ENCODE measurements at places on chromosomes 7 and 10. TPM values are rescaled to one million over a fixed set of nuclear protein-coding genes. Genes with fewer than 3 reads are reported as not detected.

The UCN3 gene
- total RNA-seq: not detected

DNA sequence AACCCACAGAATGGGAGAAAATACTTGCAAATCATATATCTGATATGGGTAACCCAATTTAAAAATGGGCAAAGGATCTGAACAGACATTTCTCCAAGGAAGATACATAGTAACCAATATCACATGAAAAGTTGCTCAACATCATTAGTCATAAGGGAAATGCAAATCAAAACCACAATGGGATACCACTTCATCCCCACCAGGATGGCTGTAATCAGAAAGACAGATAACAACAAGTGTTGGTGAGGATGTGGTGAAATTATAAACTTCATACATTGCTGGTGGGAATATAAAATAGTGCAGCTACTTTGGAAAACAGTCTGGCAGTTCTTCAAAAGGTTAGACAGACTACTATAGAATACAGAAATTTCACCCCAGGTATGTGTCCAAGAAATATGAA, 19.3 kb downstream of the AOC1 start:
- no peak overlapping the region for H3K27ac ChIP-seq
- H3K4me1 ChIP-seq: peaks cover 8% of the 10 kb centered on the region
- H3K36me3 ChIP-seq: no peaks in the 10 kb centered on the region
- peaks cover 32% of the 10 kb centered on the region for H3K27me3 ChIP-seq

- no peak for DNase-seq
- H3K4me3 ChIP-seq: no peak overlapping the region
- H3K27ac ChIP-seq: no peak overlapping the region
- no peaks in the 10 kb centered on the region for H3K36me3 ChIP-seq
- peaks cover 3% of the 10 kb centered on the region for H3K27me3 ChIP-seq
These were observed 676.4 kb upstream of the NRP1 start for GRCh38 chr10:34010891-34011290.

DNA sequence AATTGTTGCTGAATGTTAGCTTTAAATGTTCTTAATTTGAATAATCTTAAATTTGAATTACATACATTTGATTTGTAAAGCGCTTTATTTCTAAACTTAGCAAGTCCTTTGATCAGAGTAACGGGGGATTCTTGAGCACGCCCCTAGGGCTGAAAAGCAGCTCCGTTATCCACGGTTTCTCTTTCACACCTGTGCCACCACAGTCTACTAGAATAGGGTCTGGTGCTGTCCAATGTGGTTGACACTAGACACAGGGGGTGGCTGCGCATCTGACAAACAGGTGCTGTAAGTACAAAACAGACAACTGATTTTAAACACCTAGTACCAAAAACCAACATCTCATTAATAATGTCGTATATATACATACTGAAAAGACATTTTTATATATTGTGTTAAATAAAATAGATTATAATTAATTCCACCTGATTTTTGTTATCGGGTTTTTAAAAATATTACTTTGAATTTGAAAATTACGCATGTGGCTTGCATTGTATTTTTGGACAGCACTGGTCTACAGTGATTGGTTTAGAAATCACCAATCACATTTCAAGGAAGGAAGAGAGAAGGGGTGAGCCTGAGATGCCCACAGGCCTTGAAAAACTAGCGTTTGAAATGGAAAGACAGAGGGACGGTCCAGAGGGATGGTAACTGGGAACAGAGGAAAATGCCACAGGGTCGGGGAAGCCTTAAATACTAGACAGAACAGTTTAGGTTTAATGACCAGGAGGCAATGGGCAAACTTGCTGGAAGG, 7.3 kb downstream of the SEPHS1 start:
- H3K36me3 ChIP-seq: peaks cover 2% of the 10 kb centered on the region
- H3K4me1 ChIP-seq: peaks cover 10% of the 10 kb centered on the region
- H3K4me3 ChIP-seq: no peak overlapping the region
- no peaks in the 10 kb centered on the region for H3K27me3 ChIP-seq
- no peak for DNase-seq

The ZNF727 gene
- 0.17 TPM for total RNA-seq

DNA sequence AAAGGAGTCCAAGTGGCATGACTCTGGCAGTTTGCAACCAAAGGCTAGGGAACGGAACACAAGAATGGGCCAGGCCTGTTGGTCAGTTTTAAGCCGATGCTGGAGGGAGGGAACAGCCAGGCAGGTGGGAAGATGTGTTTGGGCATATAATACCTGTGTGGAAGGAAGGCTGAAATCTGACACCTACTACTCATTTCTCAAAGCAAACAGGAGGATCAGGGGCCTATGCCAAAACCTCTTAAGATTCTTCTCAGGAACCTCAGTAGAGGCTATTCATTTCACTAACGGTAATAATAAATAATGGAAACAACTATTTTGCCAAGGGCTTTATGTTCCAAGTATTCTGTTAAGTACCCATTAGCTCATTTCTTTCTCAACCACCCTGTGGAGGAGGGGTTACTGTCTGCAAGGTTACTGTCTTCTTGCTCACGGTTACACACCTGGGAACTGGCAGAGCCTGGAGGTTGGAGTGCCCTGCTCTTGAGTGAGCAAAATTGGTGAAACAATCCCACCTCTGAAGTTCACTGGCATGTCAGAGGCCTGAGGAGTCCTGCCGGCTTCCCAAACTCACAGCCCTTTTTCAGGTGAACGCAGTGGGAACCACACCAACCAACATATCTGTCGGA, 35.5 kb downstream of the GOT1 start:
- peaks cover 6% of the 10 kb centered on the region for H3K4me1 ChIP-seq
- H3K27ac ChIP-seq: no peak overlapping the region
- peaks cover 8% of the 10 kb centered on the region for H3K27me3 ChIP-seq
- no peak for DNase-seq

The ABCC2 gene
- 3.2 TPM for total RNA-seq

The PRKAR2B gene
- 81.0 TPM for total RNA-seq

GRCh38 chr7:96441436-96442084, 119.7 kb upstream of the SLC25A13 start:
- H3K27ac ChIP-seq: no peak overlapping the region
- no peaks in the 10 kb centered on the region for H3K36me3 ChIP-seq
- H3K4me3 ChIP-seq: no peak overlapping the region
- no peaks in the 10 kb centered on the region for H3K27me3 ChIP-seq
- DNase-seq: no peak

The HOXA2 gene
- total RNA-seq: not detected

- no peaks in the 10 kb centered on the region for H3K4me1 ChIP-seq
- no peaks in the 10 kb centered on the region for H3K36me3 ChIP-seq
- peaks cover 5% of the 10 kb centered on the region for H3K27me3 ChIP-seq
These were observed 358.2 kb upstream of the MEOX2 start for GRCh38 chr7:16044645-16045044.

The DLX5 gene
- total RNA-seq: not detected

- H3K27ac ChIP-seq: peak overlapping the region; percentile 29
- peaks cover 2% of the 10 kb centered on the region for H3K4me1 ChIP-seq
- H3K4me3 ChIP-seq: no peak overlapping the region
- no peak for DNase-seq
- peaks cover 25% of the 10 kb centered on the region for H3K27me3 ChIP-seq
- no peaks in the 10 kb centered on the region for H3K36me3 ChIP-seq
These were observed 151.0 kb upstream of the INSYN2A start for GRCh38 chr10:127347202-127347959.

The HKDC1 gene
- total RNA-seq: 8.2 TPM

DNA sequence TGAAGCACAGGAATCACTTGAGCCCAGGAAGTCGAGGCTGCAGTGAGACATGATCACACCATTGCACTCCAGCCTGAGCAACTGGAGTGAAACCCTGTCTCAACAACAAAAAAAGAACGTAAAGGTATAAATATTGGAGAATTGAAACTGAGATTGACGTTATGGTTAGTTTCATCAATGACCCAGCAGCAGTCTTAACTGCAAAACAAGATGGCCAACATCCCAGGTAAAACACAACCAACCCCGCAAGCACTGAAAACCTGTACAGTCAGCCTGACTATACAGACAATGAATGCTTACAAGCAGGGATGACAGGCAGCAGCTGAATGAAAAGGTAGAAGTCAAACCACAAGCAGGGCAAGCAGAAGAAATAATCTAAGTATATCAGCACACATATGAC, 34.7 kb downstream of the WAPL start:
- peaks cover 32% of the 10 kb centered on the region for H3K4me1 ChIP-seq
- DNase-seq: no peak
- no peaks in the 10 kb centered on the region for H3K27me3 ChIP-seq
- peaks cover 10% of the 10 kb centered on the region for H3K36me3 ChIP-seq

DNA sequence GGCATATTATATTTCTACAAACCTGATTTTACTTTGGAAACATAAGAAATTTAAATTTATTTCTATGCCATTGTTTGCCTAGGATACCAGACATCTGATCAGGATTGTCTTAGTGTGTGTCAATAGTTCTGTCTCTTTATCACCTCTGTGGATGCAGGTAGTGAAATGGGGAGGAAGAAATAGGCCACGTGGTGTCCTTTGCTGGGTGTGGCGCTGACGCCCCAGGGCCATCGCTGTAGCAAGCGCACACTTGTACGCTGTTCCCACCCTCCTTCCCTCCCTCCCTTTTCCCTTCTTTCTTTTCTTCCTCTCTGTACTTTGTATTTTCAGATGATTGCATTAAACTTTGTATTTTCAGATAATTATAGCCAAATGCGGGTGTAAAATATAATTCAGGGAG, 5.0 kb downstream of the DOCK1 start:
- no peaks in the 10 kb centered on the region for H3K4me1 ChIP-seq
- peaks cover 7% of the 10 kb centered on the region for H3K27me3 ChIP-seq
- H3K36me3 ChIP-seq: no peaks in the 10 kb centered on the region
- no peak for DNase-seq
- H3K27ac ChIP-seq: no peak overlapping the region

DNA sequence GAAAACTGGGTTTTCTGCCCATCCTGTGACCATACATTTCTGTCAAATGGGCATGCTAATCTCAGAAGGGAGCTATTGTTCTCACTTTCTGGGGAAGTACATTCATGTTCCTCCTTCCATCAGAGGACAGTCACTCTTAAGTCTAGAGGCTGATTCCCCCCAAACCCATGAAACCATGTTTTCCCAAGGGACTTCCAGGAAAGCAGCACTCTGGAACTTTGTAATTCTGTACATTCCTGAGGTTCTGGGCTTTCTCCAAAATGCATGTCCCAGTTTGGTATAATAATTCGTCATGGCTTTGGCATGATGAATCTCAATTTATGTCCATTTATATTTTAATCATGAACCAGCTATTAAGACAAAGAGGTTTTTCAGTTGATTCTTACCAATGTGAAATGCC, 688.1 kb downstream of the LRMDA start:
- no peaks in the 10 kb centered on the region for H3K36me3 ChIP-seq
- H3K27ac ChIP-seq: no peak overlapping the region
- peaks cover 4% of the 10 kb centered on the region for H3K27me3 ChIP-seq
- H3K4me1 ChIP-seq: no peaks in the 10 kb centered on the region
- H3K4me3 ChIP-seq: no peak overlapping the region
- DNase-seq: no peak

- H3K4me3 ChIP-seq: no peak overlapping the region
- peaks cover 8% of the 10 kb centered on the region for H3K36me3 ChIP-seq
- peaks cover 8% of the 10 kb centered on the region for H3K4me1 ChIP-seq
- no peak for DNase-seq
- H3K27me3 ChIP-seq: no peaks in the 10 kb centered on the region
These were observed 8.8 kb downstream of the ACTA2 start for GRCh38 chr10:88943778-88944177.

DNA sequence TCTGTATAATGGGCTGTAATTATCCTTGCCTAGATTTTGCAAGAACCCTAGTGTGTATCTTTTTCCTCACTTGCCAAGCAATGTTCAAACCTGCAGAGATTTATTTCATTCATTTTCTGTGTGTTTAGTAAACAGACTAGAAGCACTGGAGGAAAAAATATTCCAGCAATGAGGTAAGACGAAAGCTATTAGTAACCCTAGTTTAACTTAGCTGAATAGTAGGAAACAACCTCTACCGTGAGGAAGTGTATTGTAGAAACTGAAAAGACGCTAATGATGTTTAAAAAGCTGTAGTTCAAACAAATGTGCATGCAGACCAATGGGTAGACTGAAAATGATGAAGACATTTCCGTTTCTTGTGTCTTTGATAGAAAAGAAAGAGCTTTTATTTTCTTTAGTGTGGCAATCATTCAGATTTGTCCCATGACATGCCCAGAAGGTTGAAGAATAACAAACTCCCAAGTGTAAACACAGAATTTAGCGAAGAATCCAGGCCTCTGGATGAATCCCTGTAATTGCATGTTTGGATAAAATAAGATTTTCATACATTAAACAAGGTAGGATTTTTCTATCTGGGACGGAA, 20.7 kb downstream of the CAV1 start:
- H3K27ac ChIP-seq: no peak overlapping the region
- no peak overlapping the region for H3K4me3 ChIP-seq
- H3K27me3 ChIP-seq: peaks cover 68% of the 10 kb centered on the region

GRCh38 chr10:103746598-103746997, 108.8 kb downstream of the SH3PXD2A start:
- peaks cover 31% of the 10 kb centered on the region for H3K4me1 ChIP-seq
- peak overlapping the region; percentile 83 for H3K4me3 ChIP-seq
- no peaks in the 10 kb centered on the region for H3K27me3 ChIP-seq
- H3K27ac ChIP-seq: peak overlapping the region; percentile 84
- H3K36me3 ChIP-seq: no peaks in the 10 kb centered on the region

DNA sequence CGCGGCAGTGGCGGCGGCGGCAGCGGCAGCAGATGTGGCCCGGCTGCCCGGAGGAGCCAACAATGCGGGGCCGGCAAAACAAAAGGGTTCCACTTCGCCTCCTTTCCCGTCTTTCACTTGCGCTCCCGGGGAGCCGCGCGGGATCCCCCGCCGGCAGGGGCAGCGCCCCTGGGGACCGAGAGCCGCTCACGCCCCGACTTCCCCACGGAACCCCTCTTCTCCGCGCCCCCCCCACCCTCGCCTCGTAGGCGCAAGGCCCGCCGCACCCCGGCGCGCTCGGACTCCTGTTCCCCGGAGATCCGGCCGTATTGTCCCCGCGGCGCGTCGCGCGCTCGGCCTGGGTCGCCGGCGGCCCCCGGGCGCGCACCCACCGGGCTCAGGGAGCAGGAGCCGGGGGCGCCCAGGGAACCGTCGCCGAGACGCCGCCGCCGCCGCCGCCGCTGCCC, 854 bp downstream of the CTBP2 start:
- peaks cover 64% of the 10 kb centered on the region for H3K27me3 ChIP-seq
- DNase-seq: no peak
- H3K4me1 ChIP-seq: no peaks in the 10 kb centered on the region
- no peak overlapping the region for H3K27ac ChIP-seq

- H3K27ac ChIP-seq: no peak overlapping the region
- H3K36me3 ChIP-seq: no peaks in the 10 kb centered on the region
- peaks cover 2% of the 10 kb centered on the region for H3K4me1 ChIP-seq
- DNase-seq: no peak
- H3K27me3 ChIP-seq: peaks cover 4% of the 10 kb centered on the region
- H3K4me3 ChIP-seq: no peak overlapping the region
These were observed 40.3 kb downstream of the COL17A1 start for GRCh38 chr10:104045151-104046089.

GRCh38 chr7:45980181-45980905, 59.3 kb upstream of the IGFBP3 start:
- H3K27me3 ChIP-seq: no peaks in the 10 kb centered on the region
- DNase-seq: no peak
- no peaks in the 10 kb centered on the region for H3K4me1 ChIP-seq
- no peak overlapping the region for H3K4me3 ChIP-seq
- H3K36me3 ChIP-seq: peaks cover 5% of the 10 kb centered on the region

The ZMIZ1 gene
- 30.0 TPM for total RNA-seq

- DNase-seq: no peak
- peaks cover 3% of the 10 kb centered on the region for H3K4me1 ChIP-seq
- H3K4me3 ChIP-seq: no peak overlapping the region
- peaks cover 35% of the 10 kb centered on the region for H3K27me3 ChIP-seq
- peak overlapping the region; percentile 62 for H3K27ac ChIP-seq
These were observed 13.0 kb upstream of the CHST15 start for GRCh38 chr10:124106241-124106879.

The FFAR4 gene
- total RNA-seq: not detected

- H3K27ac ChIP-seq: no peak overlapping the region
- DNase-seq: no peak
- H3K4me1 ChIP-seq: peaks cover 15% of the 10 kb centered on the region
- no peak overlapping the region for H3K4me3 ChIP-seq
- no peaks in the 10 kb centered on the region for H3K36me3 ChIP-seq
These were observed 42.7 kb downstream of the FAM107B start for GRCh38 chr10:14731875-14732512.

Measured in T-helper 17 cell (primary cell).